BE2C (cell line): ENCODE measurements at places on chromosomes 1 and 21.

DNA sequence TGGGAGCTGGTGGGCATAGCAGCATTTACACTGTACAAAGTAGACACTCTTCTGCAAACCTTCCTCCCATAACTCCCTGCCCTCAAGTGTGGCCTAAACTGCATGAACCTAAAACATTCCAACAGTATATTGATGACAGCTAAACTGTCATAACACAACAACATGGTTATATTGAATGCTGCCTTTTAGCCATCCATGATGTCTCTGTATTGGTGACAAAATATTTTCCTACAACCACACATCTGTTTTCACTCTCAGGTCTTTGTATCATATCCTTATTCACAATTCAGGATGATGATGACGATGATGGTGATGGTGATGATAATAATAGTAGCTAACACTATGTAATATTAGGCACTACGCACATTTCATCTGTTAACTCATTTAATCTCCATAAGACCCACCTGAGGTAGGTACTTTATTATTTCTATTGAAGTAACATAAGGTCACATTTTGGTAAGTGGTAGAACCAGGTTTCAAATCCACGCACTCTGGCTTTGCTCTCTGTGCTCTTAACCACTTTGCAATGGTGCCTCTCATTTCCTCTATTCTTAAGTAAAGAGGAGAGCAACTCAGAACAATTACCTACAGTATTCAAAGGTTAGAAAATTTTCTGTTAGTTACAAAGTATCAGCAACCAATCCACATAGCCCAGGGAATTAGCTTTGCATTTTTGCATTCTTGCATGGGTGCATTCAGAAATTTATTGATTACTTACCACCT, 185.1 kb upstream of the LMO4 start:
- no peak for DNase-seq

GRCh38 chr1:30526652-30527345, 196.6 kb downstream of the MATN1 start:
- DNase-seq: no peak

DNA sequence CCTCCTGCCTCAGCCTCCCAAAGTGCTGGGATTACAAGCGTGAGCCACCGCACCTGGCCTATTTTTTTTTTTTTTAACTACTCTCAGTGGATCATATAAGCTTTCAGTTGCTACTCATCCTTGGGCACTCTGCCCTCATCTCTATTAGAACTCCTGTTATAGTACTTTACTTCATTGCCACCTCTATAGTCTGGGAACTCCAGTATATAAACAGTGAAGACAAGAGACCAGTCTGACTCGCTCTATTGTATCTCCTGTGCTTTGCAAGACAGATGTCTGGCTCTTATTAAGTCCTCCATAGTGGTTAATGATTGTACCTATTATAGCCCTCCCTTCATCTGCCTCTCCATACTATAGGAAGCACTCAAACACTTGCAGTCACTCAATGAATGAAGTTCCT, 15.1 kb downstream of the KHDRBS1 start:
- DNase-seq: no peak

GRCh38 chr1:187236676-187237075, 407.9 kb downstream of the PLA2G4A start:
- no peak for DNase-seq

DNA sequence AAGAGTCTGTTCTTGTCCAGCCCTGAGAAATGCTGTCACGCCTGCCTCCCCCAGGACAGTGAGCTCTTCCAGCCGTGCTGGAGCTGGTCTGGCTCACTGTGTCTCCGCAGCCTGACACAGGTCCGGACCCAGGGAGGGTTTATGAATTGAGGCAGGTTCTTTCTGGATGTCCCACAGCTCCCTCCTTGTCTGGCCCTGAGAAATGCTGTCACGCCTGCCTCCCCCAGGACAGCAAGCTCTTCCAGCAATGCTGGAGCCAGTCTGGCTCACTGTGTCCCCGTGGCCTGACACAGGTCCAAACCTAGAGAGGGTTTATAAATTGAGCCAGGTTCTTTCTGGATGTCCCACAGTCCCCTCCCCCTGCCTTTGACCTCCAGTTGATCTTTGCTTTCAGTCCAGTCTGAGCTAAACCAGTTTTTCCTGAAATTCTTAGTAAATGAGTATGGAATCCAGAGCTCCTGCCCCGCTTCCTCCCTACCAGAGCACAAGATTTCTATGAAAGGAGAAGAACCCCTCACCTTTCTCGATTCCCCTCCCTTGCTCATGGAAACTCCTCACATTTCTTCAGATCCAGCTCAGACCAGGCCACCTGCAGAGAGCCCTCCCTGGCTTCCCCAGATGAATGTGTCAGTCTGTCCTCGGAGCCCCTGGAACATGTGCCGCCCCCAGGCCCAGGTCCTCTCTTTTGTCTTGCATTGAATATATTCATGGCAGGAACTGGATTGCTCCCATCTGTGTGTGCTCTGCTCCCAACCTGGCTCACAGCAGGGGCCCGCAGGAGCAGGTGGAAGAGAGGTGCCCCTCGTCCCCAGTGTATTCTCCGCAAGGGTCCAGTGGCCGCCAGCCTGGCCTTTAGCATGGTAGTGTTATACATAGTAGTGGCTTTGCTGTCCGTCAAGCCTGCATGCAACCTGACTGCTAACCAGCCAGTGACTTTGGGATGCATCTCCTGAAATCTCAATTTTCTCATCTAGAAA, 116.3 kb downstream of the EPHB2 start:
- no peak for DNase-seq

DNA sequence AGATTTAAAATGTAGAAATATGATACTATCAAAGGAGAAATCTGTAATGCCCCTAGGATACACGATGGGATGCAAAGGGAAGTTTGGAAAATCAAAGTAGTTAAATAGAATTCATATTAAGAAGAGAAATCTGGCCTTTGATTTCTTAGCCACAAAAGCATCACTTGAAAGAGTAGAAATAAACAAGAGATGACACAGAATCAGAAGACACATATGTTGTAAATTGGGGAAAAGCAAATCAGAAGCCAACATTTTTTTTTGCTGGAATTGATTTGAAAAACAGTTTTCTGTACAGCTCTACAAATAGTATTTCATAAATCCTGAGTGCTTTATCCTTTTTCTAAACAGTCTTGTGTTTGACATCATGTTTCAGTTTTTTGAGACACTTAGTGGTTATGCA, 12.4 kb upstream of the TNFSF18 start:
- DNase-seq: no peak

DNA sequence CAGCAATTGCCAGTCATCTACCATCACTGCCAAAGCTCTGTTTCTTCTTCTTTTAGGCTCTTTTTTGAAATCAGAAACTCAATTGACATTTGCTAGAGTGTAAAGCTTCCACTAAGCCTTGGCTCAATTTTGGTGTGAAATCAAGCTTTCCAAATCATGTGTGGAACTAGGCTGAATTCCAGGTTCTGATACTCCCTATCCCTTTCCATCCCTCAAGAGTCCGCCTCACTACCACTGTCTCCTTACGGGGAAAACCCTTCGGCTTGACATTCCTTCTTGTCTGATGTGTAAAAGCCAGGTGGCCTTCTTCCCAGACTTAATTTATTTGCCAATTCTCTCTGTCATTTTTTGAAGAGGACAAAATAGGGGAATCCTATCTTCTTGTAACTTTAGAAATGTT, 47.2 kb upstream of the PRMT6 start:
- no peak for DNase-seq

GRCh38 chr1:245051349-245052221, 103.2 kb upstream of the KIF26B start:
- peak; percentile 30 for DNase-seq

GRCh38 chr1:222583079-222583478, 6.7 kb downstream of the TAF1A start:
- DNase-seq: no peak

DNA sequence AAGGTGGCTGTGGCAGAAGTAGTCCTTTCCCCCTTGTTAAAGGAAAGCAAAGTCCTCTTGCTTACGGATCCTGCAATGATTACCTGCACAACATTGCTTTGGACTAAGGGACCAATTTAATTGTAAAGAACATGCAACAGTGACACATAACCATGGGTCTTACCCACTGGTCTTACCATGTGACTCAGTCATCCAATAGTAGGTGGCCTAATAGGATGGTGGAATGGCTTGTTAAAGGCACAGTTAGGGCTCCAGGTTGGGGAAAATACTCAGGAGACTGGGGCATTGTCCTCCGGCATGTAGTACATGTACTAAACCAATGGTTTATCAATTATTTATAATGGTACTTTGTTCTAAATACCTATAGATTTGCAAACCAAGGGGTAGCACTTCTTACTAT, 2.1 kb upstream of the YIPF1 start:
- DNase-seq: no peak

DNA sequence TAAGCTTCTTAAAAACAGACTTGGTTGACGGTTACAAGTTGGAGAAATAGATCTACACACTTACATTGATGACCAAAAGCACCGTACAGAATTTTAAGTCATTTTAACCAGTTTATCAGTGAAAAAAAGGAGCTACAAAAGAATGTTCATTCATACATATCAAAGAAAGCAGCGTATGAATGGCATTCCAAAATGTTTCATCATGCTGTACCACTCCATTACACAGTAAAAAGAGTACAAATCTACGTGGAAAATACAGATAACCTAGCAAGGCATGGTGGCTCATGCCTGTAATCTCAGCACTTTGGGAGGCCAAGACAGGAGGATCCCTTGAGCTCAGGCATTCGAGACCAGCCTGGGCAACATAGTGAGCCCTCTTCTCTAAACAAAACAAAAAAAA, 40.3 kb downstream of the ZZZ3 start:
- no peak for DNase-seq

DNA sequence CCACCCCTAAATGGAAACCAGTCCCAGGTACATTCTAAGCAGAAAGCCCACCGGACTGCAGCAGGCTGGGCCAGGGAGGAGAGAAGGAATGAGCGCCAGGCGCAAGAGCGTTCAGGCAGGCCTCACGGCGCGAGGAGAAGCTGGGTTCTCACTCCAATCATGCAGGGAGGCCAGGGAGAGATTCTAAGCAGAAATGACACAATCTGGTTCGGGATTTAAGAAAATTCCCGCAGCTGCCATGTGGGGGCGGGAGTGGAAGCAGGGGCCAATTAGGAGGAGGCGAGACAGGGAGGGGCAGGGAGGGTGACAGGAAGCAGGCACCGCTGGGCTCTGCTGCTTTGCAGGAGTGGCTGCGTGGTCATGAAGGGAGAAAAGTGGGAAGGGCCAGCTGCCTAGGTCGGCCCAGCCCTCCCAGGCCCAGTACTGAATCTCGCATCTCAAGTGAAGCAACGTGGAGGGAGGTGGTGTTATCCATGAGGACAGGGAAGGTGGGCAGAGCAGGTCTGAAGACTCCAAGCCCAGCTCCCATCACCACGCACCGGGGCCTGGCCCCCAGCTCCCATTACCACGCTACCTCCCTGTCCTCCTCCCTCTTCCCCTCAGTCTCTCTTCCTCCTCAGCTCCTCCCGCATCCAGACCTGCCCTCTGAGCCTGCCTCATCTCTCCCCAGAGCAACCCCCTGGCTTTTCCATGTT, 11.8 kb downstream of the NPHP4 start:
- DNase-seq: peak; percentile 87

DNA sequence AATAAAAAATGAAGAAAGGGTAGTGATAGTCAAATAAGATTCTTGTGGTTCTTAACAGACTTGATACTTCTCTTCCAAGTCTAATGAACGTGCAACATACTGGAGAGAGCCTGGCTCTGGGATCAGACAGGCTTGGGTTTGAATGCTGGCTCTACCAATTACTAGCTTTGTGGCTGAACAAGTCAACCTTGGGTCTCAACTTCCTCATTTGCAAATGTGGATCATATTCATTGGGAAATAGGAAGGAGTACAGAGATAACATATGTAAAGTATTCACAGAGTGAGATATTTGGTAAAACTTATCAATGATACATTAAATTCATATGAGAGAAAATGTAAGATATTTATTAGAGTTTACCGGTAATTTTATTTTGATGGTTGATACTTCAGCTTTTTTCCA, 2.0 kb downstream of the EDEM3 start:
- DNase-seq: no peak

DNA sequence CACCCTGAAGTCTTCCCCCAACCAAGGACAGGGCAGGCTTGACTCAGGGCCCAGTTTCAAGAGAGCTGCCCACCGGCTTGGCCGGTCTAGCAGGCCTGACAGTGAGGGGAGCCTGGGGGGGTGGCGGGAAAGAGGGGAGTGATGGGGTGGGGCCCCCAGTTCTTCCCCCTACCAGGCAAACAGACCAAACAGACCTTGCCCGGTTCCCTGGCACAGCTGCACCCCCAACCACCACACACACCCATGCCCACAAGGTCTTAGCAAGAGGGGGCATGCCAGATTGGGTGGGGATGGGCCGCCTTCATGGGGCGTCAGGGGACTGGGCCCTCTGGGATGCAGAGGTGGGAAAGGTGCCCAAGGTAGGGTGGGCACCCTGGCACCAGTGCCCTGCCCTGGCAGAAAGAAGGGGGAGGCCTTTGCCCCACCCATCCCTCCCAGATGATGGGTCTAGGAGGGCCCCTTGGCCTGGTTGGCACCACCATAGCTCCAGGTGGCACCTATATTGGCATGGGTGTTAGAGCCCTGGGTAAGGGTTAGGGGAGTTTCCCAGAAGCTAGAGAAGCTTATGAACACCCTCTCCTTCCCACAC, 8.9 kb downstream of the ZBTB7B start:
- no peak for DNase-seq

GRCh38 chr1:197807216-197807615, 31.9 kb upstream of the DENND1B start:
- DNase-seq: no peak

DNA sequence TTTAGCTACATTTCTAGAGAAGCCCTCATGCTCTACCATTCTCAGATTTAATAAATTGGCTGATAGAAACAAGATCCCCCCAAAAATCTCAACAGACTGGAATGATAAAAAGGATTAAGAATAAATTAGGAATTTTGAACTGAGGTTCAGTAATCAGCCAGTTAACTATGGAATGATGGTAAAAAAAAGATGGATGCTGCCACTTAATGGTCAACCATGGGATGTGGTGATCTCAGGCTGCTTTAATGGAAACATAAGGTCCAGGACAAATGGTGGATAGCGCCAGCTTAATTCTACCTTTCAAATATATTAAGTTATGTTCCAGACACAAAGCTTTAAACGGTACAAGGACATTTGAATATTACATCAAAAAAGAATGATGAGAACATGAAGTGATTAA, 49.9 kb downstream of the CCN1 start:
- DNase-seq: no peak

DNA sequence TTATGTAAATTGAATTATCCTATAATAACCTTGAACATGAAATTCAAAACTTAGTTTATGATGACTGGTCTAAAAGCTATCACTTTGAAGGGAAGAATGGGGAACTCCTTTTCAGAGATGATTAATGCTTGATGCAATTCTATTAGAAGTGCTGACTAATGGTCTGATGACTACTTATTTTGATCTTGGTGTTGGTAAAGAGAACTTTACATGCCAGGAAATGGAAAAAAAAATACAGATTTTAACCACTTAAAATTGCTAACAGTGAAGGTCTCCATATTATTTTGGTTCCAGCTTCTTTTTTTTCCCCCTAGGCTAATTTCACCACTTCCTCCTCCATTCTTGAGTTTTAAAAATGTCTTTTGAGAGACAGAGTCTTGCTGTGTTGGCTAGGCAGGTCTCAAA, 22.9 kb downstream of the S1PR1 start:
- DNase-seq: no peak

GRCh38 chr1:206591226-206591625, 21.0 kb downstream of the EIF2D start:
- no peak for DNase-seq
